NCI-H69 (cell line): ENCODE measurements at places on chromosomes 11 and 22.

DNA sequence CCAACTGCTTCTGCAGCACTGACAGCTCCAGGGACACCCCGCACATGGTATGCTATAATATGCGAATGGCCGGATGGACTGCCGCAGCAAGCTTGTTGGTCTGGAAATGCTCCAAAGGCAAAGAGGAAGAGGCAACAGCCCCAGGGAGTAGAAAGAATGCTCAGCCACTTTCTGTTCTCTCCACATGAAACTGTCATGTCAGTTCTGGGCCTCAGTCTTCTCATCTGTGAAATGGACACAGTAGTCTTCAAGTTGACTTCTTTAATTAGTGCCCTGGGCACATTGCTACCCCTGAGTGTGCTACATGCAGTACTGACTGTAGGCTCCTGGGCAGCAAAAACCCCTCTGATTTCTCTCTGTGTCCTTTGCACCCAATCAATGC, 19.9 kb downstream of the IL10RA start:
- no peak for DNase-seq

GRCh38 chr11:17257196-17257595, 19.3 kb upstream of the NUCB2 start:
- no peak for DNase-seq

DNA sequence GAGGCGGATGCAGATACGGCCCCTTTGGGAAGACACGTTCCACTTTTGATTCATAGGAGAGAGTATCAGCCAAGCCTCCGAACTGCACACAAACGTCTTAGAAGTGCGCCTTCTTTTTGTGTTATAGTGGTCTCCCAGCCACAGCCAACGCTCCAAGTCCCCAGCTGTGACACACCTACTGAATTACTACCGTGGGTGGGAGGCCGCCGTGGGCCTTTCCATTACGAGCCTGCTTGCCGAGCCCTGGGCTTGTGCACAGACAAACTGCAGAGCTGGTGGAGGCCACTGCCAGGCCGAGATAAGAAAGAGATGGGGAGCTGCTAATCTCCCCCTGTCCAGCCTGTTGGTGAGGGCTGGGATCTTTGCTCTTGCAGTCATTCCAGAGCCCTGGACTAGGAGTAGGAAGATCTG, 761 bp downstream of the HMBS start:
- DNase-seq: no peak

- peak; percentile 54 for DNase-seq
Observed at GRCh38 chr11:57763568-57763967, 2.0 kb downstream of the CTNND1 start.

GRCh38 chr11:44359162-44359561, 49.2 kb upstream of the ALX4 start:
- no peak for DNase-seq

DNA sequence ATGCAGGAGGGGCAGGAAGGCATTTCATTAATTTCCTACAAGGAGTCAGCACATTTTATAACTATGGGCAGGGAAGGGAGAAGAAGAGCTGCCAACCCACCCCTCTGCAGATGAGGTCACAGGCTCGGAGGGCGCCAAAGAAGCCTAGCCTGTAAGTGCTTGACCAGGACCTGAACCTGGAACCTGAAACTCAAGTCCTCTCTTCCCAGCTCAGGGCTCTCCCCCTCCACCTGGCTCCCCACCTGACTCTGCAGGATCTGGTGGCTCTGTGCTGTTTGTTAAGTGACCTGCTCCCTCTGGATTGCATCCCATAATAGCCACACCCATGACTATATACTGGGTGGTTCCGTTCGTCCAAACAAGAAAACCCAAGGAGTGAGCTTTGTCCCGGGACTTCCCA, 27.3 kb downstream of the SCGB1A1 start:
- no peak for DNase-seq

GRCh38 chr22:30114361-30114760, 34.1 kb downstream of the HORMAD2 start:
- no peak for DNase-seq

DNA sequence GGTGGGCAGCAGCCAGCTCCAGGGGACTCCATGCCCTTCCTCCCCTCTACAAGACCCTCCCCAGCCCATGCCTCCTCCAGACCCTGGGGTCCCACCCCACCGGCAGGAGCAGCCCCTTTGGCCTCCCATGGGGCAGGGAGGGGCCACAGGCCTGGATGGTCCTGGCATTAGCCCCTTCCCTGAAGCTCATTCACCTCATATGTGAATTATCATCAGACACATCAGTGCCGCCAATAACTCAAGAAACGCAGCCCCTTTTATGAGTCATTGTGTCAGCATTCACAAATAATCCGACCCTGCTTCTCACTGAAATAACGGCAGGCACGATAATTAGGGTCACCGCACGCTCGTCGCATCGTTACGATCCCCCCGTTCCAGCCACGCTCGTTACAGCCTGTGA, 124.2 kb downstream of the BRD1 start:
- no peak for DNase-seq

GRCh38 chr11:115761348-115761747, 257.1 kb upstream of the CADM1 start:
- peak; percentile 57 for DNase-seq

DNA sequence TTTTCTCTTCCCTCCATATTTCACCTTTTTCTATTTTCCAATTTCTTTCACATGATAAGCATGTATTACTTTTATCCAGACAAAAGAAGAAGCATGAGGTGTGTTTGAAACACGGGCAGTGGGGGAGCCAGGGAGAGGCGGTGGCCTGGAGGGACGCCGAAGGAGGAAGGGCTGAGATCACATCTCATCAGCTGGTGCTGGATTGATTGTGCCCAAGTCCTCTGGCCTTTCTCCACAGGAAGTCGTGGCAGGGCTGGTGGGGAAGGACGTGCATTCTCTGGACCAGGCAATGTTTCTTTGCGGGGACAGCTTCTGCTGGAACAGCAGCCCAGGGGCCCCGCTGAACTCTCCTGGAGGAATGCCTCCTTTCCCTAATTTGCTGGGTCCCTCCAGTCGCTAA, 82.9 kb downstream of the MIAT start:
- peak; percentile 20 for DNase-seq

- no peak for DNase-seq
Observed at GRCh38 chr11:41446107-41446506, 13.3 kb downstream of the LRRC4C start.

DNA sequence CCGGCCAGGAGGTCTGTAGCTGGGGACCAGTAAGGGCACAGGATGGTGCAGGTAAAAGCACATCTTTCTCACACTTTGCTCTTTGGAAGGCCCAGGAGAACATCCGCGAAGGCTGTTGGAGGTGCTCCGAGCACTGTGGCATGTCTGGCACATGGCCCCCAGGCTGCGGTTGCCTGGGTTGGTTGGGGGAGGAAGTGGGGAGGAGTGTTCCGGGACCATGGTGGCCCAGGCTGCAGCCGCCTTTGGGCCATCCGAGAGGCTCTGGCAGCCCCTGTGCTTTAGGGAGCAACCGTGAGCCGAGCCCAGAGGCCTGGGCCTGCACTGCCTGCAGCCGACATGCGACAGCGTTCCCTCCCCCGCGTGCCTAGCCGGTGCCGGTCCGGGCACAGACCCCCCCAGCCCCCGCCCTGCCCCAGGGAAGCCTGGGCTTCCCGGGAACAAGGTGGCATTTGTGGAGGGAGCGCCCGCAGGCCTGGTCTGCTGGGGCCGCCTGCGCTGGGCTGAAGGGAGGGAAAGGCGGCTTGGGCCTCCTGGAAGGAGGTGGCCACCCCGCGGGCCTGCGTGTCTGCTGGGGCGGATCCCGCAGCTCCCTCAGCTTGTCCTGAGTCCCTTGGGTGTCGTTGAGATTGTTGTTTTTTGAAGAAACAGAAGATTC, 57.9 kb downstream of the GRAMD4 start:
- DNase-seq: no peak

DNA sequence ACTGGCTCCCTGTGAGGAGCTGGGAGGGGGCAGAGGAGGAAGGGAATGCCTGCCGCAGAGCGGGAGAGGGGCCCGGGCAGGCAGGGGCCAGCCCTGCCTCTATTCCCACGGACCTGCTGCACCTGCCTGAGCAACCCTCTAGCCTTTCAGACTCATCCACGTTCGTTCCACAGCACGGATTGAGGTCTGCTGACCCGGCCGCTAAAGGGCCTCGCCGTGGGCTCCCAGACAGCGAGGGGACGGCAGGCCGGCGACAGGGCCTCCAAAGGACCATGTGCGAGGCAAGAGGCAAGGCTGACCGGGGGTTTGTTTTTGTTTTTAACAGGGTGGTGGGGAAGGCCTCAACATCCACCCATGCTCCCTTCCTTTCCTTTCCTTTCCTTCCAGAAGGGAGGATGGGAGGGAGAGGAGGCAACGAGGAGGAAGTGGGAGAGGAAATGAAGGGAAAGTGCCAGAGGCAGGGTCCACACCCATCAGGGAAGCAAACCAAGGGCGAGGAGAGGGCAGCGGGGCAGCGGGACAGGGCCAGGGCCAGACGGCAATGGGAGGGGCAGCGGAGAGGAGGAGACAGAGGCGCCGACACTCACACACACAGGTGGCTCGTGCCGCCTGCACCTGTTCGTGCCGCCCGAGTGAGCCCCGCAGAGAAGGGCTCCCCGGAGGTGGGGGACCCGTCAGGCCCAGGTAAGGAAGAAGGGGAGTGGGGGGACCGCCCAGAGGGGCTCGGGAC, 7.5 kb downstream of the LRFN4 start:
- peak; percentile 42 for DNase-seq

GRCh38 chr11:111870522-111870885, 877 bp downstream of the ALG9 start:
- DNase-seq: peak; percentile 83
